IPS DF 19.7 (cell line): ENCODE measurements at places on chromosomes 11 and 22.

- no peak for DNase-seq
Measured at GRCh38 chr22:49412236-49412635, 415.4 kb downstream of the BRD1 start.

- no peak for DNase-seq
Measured at GRCh38 chr11:17814546-17814945, 80.0 kb downstream of the KCNC1 start.

DNA sequence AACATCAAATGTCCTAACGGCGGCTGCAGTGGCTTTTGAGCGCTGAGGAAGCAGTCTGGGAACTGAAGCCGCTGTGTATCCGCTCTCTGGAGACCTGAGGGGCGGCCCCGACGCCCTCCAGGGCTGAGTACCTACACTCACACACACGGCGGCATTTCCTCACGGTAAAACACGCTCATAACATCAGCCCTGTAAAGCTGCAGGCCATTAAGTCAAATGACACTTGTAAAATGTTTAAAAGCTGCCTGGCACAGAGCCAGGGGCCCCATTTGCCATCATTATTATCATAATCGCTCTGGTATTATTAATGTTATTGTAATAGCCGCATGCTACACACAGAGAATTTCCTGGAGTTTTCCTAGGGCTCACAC is 5.1 kb downstream of the CARS1 start:
- DNase-seq, result no peak

DNA sequence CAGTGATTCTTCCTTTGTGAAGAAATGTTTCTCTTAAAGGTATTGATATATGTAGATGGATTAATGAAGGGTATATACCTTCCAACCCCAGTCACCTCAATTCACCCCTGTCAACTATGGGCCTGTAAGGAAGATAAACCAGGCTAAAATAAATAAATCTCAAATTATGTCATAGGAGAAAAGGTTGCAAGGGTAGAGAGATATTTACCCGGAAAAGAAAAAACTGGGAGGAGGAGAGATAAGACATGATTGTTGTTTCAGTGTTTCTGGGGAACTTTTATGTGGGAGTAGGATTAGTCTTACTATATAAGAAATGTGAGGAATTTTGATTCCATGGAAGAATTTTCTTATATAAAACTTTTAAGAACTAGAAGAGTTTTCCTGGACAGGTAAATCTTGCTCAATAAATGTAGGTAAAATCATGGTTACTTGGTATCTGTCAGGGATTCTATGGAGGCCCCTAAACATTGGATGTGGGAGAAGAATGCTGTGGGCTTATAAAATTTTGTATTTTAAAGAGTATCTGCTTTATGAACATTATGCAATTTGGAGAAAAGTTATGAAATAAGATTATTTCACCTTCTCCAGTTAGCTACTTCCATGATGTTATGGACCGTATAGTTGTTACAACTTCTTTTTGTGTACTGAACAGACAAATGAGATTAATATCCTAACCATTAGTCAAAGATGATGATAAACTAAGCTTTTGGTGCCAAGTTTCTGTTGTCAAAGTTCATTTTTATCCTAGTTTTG is 6.4 kb downstream of the YAP1 start:
- DNase-seq, result no peak
